Activated CD4-positive, alpha-beta T cell treated with anti-CD3 and anti-CD28 coated beads for 36 hours (primary cell): ENCODE measurements at places on chromosomes 1 and 21. TPM values are rescaled to one million over a fixed set of nuclear protein-coding genes. Genes with fewer than 3 reads are reported as not detected.

Gene TBX19
- 2.5 TPM for total RNA-seq

- DNase-seq: no peak
- H3K27me3 ChIP-seq: no peaks in the 10 kb centered on the region
Measured at GRCh38 chr1:211639475-211640300, 35.7 kb downstream of the NEK2 start.

Gene ZYG11A
- 0.25 TPM for total RNA-seq

- no peak overlapping the region for H3K4me3 ChIP-seq
- peaks cover 4% of the 10 kb centered on the region for H3K36me3 ChIP-seq
- H3K27me3 ChIP-seq: no peaks in the 10 kb centered on the region
- DNase-seq: peak; percentile 47
- H3K27ac ChIP-seq: no peak overlapping the region
Measured at GRCh38 chr1:223670458-223671159, 5.1 kb upstream of the CAPN8 start.

DNA sequence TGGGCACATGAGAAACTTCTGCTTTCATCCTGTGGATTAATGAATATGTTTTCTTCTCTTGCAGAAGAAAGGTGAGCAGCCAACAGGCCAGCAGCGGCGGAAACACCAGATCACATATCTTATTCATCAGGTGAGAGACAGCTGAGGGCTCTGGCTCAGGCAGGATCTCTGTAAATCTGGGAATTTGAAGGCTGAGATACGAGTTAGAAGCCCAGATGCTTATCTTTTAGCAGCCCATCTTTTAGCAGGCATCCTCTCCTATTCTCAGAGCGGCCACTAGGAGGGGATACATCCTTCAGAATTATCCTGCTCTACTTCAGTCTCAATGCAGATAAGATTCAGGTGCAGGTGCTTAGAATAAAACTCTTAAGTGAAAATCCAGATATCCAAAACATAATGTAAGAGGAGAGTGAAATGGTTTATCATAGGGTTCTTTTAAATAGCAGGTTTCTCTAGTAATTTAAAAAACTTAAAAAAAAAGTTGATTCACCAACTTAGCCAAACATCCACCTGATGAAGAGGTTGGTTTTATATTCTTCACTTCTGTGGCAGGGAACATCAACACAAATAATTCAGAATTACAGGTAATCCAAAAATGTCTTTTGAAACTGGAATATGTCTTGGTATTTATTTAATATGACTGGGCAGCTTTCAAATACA is 19.3 kb downstream of the SH2D2A start:
- peak; percentile 75 for DNase-seq
- no peaks in the 10 kb centered on the region for H3K27me3 ChIP-seq
- peaks cover 67% of the 10 kb centered on the region for H3K36me3 ChIP-seq
- peaks cover 7% of the 10 kb centered on the region for H3K4me1 ChIP-seq
